ENCODE measurements at places on chromosomes 2 and 18.

GRCh38 chr2:48943436-48943835 lies 187.9 kb upstream of the LHCGR start:
- DNase-seq: no peak

- no peak for DNase-seq
Measured at GRCh38 chr2:62565309-62565908, 59.4 kb upstream of the TMEM17 start.

GRCh38 chr18:14970027-14970426 lies 222.1 kb downstream of the ANKRD30B start:
- DNase-seq: no peak

DNA sequence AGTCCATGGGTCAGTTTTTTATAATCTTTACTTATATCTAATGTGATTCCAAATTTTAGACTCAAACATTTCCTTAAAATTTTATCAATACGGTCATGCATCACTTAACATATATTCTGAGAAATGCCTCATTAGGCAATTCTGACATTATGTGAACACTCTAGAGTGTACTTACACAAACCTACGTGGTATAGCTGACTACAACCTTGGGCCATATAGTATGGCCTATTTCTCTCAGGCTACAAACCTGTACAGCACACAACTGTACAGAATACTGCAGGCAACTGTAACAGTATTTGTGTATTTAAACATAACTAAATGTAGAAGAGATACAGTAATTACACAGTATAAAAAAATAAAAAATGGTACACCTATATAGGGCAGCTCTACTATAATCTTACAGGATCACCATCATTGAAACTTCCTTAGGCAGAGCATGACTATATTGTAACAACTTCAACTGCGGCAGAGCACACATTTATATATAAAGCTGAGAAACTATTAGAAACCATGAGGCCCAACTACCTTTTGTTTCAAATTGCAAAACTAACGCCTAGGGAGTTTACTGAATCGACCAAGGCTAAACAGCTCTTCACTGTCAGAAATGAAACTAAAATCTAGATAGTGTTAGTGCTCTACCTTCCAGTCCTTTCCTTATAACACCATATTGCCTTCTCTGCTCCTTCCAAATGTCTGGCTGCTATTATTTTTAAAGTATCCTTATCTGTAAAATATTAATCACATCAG lies 6.9 kb downstream of the YES1 start:
- DNase-seq: no peak

Data from stimulated activated CD8-positive, alpha-beta memory T cell treated with anti-CD3 and anti-CD28 coated beads, Interleukin-4, amount 100 ng/mL, for 4 hours (primary cell).